ENCODE measurements at places on chromosomes 5 and 9.
A peak's percentile ranks its signal among the peaks of the same experiment; 100 is the strongest.

DNA sequence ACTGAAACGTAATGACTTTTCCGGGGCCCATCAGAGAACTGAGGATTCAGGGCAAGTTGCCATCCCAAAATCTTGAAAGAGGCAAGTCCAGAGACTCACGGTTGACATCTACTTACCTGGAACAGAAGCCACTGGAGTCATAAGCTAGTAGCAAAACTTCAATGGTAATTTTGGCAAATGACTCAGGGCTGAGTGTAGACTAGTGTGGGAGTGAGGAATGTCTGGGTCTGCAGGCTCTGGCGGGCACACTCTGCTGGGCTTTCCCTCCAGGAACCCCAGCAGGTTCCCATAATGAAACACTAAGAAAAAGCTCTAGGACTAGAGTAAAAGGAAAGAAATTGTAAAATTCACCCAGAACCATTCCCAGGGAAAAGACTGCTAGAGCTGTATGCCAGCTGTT lies 122.9 kb upstream of the NFIL3 start:
- no peak for DNase-seq

GRCh38 chr9:97057651-97058050 lies 18.7 kb upstream of the CTSV start:
- no peak for DNase-seq

- DNase-seq, result no peak
Observed at GRCh38 chr9:120291050-120291449, 288.9 kb downstream of the CDK5RAP2 start.

DNA sequence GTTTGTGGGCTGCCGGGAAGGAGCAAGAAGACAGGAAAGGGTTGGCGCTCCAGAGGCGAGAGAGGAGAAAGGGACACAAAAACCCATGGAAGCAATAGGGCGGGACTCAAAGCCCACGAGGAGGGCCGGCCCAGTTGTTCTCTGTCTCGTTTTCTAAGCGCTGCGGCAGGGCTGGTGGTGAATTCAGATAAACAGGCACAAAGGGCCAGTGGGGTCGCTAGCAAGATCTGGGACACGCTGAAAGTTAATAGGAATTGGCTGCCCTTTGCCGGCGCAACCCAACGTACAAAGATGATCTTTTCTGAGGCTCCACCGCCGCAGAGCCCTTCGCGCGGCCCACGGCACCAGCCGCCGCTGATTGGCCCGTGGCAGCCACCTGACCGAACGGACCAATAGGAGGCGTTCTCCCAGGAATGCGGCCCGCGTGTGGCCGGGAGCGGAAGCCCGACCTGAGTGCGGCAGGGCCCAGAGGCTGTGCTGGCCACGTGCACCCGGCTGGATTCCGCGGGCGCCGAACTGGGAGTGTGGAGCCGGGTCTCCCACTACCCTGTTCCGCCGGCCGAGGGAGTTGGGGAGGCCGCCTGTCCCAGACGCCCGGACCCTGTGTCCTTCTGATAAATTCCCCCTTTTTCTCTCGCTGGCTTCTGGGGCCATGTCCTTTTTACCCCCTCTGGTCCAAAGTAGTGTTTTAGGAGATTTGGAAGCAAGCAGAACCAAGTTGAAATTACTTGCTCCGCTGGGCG lies 16.8 kb upstream of the NSD1 start:
- DNase-seq, result no peak

DNA sequence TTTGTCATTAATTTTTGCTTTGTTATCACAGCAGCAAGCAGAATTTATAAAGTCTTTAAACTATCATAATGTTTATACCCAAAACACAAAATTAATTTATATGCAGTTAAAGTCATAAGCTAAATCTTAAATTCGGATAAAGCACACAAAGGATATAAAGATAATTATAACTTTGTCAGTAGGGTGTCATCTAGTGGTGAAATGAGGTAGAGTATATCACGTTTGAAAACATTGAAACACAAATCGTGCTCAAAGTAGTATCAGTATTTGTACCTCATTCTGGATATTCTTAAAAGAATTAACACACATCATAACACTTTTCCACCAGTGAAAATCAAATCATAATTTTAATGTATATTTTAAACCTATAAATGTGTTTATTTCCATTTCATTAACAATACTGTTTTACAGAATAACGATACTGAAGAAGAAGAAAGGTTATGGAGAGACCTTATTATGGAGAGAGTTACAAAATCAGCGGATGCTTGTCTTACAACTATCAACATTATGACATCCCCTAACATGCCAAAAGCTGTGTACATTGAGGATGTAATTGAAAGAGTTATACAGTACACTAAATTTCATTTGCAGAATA lies 129.5 kb downstream of the NIPBL start:
- no peak for DNase-seq

- no peak for DNase-seq
Observed at GRCh38 chr5:36528588-36528987, 77.8 kb upstream of the SLC1A3 start.

GRCh38 chr5:178992291-178992895 lies 2.7 kb downstream of the GRM6 start:
- no peak for DNase-seq

- no peak for DNase-seq
Observed at GRCh38 chr9:117704024-117704575, at the start of gene TLR4. TLR4 (plus strand) TSS chr9:117704403; CDS start chr9:117704473, 70 bp downstream.

GRCh38 chr9:132054024-132054423 lies 25.6 kb downstream of the MED27 start:
- no peak for DNase-seq

- DNase-seq, result no peak
Observed at GRCh38 chr9:114694719-114695269, 12.8 kb upstream of the TEX48 start.

GRCh38 chr9:13587571-13587970 lies 308.1 kb upstream of the MPDZ start:
- no peak for DNase-seq

DNA sequence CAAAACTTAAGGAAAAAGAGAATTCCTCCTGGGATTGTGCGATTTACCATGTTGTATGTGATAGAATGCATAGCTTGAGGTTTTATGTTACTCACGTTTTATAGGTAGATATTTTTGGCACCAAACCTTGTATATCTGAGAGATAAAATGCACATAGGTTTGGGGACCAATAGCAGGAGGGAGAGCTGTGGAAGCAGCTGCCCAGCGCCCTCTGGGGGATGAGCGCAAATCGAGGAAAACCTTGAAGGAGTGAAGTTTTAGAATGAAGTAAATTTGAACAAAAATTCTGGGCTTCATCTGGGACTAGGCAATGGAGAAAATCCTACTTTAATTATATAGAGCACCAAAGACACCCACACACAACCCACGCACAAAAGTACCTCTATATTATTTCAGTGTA lies 197.0 kb downstream of the ADCY2 start:
- DNase-seq, result no peak

GRCh38 chr5:67240846-67241245 lies 44.2 kb upstream of the CD180 start:
- no peak for DNase-seq

DNA sequence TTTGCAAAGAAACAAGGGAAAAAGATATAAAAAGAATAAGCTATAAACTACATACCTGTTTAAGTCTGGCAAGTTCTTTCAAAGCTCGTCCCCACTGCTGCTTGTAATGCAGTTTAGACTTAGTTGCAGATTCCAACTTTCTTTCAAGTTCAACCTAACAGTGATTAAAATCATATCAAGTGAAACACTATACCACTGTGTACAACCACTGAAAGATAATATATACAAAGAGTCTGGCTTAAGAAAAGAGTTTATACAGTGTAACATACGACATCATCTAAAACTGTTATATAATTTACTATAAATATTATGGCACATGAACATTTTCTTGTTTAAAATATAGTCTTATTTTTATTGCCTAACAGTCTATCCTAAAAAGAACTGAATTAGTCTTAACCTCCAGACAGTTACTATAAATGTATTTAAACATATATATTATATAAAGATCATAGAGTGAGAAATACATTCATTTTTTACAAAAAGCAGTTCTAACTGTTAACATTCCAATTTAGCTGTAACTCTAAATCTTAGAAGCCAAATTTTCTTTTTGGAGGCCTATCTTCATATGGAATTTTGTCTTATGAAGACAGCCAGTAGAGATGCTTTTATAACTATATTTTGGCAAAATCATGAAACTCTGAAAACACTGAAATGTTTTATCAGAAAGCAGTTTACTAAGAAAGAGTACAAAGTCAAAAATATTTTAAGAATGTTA lies 58.6 kb downstream of the CEP120 start:
- no peak for DNase-seq

GRCh38 chr5:170182491-170182890 lies 50.3 kb upstream of the C5orf58 start:
- no peak for DNase-seq

GRCh38 chr9:70593241-70593640 lies 178.8 kb upstream of the KLF9 start:
- no peak for DNase-seq

- no peak for DNase-seq
Observed at GRCh38 chr5:113264046-113264445, 170.7 kb downstream of the TSSK1B start.

DNA sequence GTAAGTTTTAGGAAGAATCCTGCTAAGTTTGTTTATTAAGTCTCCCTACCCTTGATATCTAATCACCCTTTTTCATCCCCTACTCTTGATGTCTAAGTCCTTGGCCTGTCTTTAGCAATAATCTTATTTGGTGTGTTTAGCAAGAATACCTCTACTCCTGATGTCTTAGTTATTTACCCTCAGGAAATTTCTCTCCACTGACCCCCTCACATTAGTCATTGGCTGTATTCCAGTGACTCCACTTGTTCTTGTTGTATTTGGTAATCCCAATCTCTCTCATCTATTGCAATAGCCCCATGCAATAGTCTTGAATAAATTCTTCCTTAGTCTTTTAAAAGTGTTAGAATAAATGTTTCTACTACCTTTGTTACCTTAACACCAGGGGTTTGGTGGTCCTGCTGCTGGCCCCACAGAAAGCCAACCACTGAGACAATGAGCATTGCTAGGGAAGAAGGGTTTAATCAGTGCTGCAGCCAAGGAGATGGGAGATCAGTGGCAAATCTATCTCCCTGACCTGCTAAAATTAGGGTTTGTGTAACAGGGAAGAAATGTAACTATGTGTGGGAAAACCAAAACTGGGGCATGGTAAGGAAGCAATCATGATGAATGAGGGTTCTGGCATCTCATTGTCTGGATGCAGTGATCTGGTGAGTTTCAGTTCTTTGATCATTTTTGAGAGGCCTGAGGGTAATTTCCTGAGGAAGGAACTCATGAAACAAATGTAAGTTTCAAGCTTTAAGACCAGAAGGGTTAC lies 236.4 kb upstream of the DAB2 start:
- DNase-seq, result no peak

DNA sequence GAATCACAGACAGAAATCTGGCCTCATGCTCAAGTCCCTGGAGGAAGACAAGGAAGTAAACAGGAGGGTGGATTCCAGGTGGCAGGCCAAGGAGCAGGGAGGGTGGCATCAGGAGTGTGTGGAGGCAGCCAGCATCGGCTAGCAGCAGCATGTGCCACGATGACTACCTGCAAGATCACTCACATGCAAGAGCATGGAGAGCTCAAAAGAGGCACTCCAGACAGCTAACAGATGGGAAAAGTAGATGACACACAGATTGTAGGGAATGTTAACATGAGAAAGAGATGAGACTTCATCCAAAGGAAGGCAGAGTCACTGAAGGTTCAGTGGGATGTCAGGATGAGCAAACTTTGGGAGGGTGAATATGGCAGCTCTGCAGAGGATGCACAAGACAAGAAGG lies 104.3 kb downstream of the SEMA5A start:
- DNase-seq, result no peak

DNA sequence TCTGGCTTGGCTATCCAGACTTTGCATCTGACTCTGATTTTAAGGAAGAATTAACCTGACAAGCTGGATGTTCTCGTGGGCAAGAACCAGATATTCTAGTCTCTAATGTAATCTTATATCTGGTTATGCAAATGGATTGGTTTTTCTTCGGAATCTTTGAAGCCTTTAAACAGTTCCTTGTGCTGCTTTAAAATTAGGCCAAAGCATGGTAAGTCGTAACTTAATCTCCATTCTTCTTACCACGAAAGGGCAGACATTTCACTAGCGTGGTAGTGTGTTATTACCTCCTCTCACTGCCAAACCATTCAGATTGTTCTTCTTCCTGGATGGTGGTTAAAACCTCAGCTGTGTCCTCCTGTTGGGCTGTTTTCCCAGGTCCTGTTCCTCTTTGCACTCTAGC lies 34.1 kb upstream of the TTC23L start:
- DNase-seq, result no peak

GRCh38 chr9:16846367-16846766 lies 24.1 kb downstream of the BNC2 start:
- no peak for DNase-seq

- peak; percentile 40 for DNase-seq
Observed at GRCh38 chr5:141084487-141084989, 9.9 kb upstream of the PCDHB2 start.

- DNase-seq, result no peak
Observed at GRCh38 chr5:56330806-56331205, 97.7 kb upstream of the ANKRD55 start.

DNA sequence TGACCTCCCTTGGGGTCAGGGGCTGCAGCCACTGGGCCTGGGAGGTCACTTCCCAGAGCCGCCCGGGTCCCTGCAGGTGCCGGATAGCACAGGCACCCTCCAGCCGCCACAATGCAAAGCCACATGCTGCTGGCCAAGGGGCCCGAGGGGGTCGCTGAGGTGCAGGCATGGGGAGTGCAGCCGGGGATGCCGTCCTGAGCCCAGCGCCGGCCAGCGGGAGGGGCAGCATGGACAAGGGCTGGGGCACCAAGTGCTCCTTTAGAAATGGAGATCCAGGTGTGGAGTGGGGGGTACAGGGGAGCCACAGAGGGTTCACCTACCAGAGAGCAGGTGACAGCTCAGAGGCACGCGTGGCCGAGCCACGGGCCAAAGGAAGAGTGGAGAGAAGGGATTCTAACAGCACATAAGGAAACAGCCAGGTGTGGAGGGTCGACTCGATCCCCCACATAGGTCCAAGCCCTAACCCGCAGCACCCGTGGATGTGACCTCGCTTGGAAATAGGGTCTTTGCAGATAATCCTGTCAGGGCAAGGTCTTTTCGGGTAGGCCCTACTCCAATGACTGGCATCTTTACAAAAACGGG lies 24.7 kb downstream of the ZDHHC11B start:
- DNase-seq, result no peak

DNA sequence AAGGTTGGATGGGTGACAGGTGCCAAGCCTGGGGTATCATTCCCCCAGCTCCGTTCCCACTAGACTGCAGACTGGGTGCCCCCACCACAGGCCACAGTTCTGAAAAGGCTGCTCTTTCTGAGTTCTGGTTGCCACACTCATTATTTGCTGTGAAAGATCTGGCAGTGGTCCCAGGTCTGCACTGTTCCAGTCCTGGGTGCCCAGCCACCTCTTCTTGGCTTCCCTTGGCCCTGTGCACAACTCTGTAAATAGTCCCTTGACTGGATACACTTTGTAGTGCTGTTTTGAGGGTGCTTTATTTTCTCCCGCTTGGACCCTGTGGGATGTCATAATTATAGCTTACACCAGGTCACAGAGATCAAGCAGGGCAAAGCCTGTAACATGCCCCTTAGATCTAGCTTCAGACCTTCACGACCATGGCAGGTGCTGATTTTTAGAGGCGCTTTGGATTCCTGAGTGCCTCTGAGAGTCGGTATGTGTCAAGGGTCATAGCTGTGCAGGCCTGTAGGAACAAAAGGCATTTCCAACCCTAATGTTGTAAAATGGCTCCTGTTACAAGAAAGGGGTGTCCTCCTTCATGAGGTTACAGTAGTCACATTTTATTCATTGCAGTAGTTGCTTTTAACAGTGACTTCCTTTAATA lies 344.9 kb downstream of the ICE1 start:
- DNase-seq, result no peak
